ENCODE measurements at places on chromosomes 4 and X.

DNA sequence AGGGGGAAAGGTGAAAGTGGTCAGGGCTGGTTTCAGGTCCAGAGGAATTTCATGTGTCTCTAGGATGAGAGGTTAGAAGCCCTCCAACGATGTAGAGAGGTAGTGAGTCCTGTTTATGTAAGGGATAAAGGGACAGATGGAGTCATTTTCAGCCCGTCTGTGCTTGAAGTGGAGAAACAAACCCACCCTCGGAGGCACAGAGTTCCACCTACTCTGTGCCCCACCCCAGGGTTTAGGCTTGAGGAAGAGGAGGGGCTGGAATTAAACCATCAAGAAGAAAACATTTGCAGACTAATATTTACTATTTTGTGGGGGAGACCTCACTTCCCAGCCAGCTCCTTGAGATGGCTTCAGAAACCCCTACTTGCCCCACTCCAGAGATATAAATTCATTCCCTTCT is 868 bp upstream of the GNL3L start:
- DNase-seq, result no peak

DNA sequence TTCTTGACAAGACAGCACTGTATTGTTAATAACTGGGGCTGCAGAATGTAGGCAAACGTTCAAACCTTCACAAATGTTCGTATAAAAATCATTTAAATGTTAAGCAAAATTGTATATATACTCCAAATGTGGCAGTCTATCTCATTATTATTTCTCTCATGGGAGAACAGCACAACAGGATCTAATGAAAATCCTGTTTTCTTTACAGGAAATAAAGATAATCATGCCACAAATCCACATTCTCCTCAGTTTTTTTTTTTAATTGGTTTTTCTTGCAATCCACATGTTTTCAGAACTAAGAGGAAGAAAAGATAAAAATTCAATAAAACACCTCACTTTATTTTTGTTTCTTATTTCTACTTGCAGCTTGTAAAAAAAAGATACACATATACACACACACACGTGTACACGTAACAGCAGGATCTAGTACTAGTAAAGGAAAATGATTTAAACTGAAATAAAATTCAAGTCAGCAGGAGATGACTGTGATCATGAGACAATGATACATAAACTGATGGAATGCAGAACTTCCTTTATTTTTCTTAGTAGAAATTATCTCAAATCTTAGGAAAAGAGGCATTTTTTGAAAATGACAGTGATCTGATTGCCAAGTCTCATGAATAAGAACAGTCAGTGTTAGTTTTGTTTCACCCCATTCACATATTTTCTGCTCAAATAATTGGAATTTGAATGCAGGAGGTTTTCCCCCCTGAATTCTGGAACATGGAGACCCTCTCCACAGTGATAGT is 11.3 kb downstream of the APBB2 start:
- DNase-seq, result no peak

GRCh38 chr4:88204882-88205281 is 46.4 kb upstream of the ABCG2 start:
- no peak for DNase-seq

- DNase-seq, result no peak
These were observed 42.5 kb upstream of the XIAP start for GRCh38 chrX:123817288-123817894.

- peak; percentile 42 for DNase-seq
These were observed 289.8 kb downstream of the ARHGAP10 start for GRCh38 chr4:148021686-148022085.

- DNase-seq, result no peak
These were observed 1176.2 kb upstream of the IGFBP7 start for GRCh38 chr4:58286335-58286734.

DNA sequence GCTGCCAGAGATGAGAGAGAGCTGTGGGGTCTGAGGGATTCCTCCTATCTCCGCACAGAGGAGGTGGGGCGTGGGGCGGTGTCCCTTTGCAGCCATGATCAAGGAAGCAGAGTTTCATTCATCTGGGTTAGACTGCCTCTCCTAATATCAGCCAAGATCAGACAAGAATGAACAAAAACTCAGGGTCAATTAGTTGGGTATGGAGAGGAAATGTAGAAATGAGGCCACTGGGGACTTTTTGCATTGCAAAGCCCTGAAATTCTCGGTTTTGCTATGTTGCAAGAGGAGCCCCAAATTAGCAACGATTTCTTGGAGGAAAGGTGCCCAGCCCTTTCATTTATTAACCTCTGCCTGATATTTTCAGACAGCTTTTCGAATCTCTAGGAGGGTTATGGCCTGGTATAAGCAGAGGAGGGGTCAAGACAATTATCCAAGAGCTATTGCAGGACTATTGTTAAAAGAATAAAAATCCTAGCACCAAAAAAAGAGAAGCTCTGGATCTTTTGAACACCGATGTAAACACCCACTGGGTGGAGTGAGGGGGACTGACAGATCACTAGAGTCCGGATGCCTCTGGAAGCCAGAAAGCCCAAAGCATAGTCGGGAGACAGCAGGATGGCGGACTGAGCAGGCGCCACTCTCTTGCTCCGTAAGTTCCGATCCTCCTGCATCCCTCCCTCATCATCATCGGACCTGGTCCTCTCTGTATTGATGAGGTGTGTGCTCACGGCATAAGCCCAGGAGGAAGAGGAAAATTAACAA is 34.4 kb upstream of the ACSL1 start:
- no peak for DNase-seq

DNA sequence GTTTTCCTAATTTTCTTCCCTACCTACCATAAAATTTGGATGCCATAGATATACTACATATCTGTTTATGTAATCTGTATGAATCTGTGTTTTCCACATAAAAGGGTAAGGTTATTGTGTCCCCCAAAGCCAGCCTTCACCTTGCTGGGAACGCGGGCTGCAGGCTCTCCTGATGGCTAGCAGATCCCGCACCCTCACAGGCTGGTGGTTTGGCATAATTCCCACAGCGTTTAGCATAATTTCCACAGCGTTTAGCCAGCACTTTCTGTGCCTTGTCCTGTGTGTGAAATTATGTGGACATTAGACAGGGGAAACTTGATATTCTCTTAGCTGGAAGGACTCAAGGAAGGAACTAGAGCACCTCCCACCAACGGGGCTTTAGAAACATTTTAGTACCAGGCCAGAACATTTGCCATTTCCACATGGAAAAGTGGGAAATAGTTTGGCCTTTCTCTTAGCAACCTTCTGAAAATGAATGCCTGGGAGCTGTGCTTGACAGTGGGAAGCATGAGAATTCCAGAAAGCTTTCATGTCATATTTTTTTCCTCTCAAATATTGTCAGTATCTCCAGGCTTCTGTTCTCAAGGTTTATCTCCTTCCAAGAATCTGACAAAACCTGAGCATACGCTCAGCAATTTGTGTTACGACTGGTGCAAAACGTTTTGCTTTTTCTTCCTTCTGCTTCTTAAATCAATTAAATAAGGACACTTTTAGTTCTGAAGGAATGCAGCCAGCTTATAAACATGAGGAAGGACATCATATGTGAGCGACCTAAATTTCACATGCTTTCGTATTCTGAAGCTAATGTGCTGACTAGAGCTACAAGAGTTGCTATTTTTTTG is 67.9 kb downstream of the STK32B start:
- no peak for DNase-seq

- DNase-seq, result no peak
These were observed 56.4 kb upstream of the HHIP start for GRCh38 chr4:144589512-144589911.

GRCh38 chr4:80196922-80197573 is at the start of gene PRDM8:
TSS of gene PRDM8 (plus strand) at chr4:80197503. CDS start at chr4:80200081, 2,578 bp downstream.
- peak; percentile 40 for DNase-seq

GRCh38 chr4:62439051-62439450 is 1238.9 kb downstream of the ADGRL3 start:
- no peak for DNase-seq

DNA sequence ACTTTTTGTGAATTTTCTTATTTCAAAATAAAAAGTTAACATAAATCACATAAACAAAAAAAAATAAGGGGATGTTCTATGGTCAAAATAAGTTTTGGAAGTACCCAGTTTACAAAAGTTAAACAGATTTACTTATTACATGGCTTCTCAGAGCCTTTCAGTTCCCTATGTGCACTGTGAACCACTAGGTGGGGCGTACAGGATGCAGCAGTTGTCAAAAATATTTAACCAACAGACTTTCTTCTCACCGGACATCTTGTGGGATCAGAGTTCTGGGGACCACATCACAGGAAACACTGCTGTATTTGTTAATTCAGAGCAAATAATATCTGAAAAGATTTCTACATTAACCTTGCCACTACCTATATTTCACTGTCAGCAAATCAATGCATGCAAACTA is 74.1 kb downstream of the SMARCA1 start:
- DNase-seq, result no peak

DNA sequence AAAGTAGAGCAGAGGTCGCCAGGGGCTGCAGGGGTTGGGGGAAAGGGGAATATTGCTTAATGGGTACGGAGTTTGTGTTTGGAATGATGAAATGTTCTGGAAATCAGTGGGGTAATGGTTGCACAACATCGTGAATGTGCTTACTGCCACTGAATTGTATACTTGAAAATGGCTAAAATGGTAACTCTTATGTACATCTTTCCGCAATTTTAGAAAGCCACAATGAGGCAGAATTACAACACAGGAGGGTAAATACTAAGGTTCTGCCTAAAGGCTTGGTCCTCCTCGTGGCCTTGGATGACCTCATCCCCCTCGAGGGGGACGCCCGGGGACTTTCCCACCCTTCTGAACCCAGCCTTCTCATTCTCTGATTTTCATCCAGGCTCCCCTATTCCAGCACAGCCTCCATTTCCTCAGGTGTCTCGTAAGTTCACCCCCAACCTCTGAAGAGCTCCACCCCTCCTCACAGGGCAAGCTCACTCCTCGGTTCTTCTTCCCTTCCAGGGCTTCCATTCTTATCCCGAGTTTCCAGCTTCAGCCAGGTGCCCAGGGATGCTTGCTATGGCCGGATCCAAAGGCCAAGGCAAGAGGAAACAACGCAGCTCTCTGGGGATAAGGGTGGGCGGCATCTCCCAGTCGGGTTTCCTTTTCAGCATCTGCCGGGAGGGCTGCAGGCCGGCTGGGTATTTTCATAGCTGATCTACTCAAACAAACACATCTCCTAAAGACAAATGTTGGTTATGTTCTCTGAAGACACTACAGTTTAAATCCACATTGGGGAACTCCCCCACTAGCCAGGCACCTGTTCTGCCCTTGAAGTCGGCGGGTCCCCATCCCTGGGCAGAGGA is 71.3 kb upstream of the ACSL1 start:
- no peak for DNase-seq

DNA sequence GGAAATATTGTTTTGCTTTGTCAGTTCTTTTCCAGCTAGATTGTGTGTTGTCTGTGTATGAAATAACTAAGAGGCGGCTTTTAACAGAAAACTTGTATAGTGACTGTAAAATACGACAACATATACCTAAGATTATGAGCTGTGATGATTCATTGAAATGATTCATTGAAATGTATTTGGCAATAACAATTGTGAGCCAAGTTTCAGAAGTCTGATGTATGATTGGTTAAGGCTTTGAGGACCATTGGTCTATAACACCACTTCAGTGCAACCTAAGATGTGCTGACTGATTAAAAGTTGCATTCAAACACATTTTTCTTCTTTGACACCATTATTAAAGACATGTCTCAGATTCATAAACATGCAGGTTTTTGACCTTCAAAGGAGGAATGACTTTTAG is 76.6 kb downstream of the PTPN13 start:
- DNase-seq, result no peak

DNA sequence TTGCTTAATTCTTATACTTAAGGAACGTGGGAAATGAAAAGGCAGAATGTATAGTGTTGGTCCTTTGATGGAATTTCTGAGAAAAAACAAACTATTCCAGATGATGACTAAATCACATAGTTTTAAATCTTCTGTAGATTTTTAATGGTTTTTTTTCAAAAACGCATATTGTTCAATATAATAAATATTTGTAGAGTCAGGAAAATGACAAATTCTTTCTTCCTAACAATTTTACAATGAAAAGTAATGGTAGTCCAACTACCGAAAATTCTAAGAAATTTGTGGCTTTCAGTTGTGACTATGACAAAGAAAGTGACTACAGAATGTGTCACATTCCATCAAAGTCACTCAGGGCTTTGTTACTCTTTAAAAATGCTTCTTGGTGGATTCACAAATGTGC is 164.8 kb upstream of the PITX2 start:
- DNase-seq, result no peak

All from naive thymus-derived CD4-positive, alpha-beta T cell (primary cell).